ENCODE measurements at places on chromosomes 16 and 17. TPM values are rescaled to one million over a fixed set of nuclear protein-coding genes. Genes with fewer than 3 reads are reported as not detected.

ZDHHC1 gene
- 17.4 TPM for total RNA-seq

DNA sequence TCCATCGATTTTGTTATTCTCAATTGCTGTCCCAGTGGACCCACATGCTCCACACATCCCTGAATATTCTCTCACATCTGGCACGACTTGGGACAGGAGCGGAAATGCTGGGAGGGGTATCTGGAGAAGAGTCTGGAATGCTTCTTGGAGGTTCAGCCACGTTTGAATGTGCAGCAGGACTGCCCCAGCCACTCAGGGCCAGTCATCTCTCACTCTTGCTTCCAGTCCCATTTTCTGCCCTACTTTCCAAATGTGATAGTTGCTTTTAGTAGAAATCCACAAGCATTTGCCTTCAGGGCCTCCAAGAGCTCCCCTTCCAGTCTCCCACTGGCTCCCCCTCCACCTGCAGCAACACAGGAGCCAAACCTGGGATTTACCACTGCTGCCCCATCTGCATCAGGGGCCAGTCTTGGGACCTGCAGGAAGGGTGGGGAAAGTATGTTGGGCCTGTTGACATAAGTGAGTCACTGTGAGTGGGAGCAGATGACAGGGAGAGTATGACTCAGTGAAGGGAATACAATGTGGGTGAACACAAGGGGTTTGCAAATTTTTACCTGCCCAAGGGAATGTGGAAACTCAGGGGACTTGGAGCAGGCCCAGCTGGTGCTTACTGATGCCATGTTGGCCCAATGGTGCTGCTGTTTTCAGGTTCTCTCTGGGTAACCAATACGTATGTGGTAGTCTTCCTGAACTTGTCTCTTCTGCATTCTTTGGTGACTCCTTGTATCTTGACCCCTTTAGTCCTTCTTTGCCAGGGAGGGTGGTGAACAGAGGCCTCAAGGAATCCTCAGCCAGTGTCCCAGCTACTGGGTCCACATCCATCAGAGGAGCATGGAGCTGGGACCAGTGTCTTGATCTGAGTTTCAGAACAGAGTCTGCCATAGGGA is 78.8 kb upstream of the CRHR1 start:
- no peak for DNase-seq

IGFALS gene
- total RNA-seq: 1.2 TPM

ZNF319 gene
- total RNA-seq: 12.4 TPM

GRCh38 chr16:89409161-89409711 is 81.1 kb downstream of the ANKRD11 start:
- DNase-seq: no peak

C16orf54 gene
- not detected for total RNA-seq

COL1A1 gene
- 80.6 TPM for total RNA-seq

GRCh38 chr17:292016-292415 is 60.6 kb downstream of the RPH3AL start:
- no peak for DNase-seq

TP53TG3B gene
- total RNA-seq: not detected

DNA sequence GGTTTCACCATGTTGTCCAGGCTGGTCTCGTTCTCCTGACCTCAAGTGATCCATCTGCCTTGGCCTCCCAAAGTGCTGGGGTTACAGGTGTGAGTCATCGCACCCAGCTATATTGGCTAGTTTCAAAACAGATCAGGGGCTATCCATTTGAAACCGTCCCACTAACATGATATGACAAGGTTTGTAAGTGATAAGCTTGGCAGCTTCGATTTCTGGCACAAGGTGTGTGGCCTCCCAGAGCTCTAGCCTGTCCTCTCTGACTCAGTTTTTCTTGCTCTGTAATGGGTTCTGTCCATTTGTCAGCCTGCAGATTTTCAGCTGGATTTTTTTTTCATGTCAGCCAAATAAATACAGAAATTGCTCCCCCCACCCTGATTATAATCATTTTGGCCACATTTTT is 31.8 kb upstream of the TENT4B start:
- no peak for DNase-seq

CCL4L2 gene
- not detected for total RNA-seq

ICAM2 gene
- not detected for total RNA-seq

GRCh38 chr17:50112694-50113093 is 17.3 kb downstream of the SAMD14 start:
- no peak for DNase-seq

DNA sequence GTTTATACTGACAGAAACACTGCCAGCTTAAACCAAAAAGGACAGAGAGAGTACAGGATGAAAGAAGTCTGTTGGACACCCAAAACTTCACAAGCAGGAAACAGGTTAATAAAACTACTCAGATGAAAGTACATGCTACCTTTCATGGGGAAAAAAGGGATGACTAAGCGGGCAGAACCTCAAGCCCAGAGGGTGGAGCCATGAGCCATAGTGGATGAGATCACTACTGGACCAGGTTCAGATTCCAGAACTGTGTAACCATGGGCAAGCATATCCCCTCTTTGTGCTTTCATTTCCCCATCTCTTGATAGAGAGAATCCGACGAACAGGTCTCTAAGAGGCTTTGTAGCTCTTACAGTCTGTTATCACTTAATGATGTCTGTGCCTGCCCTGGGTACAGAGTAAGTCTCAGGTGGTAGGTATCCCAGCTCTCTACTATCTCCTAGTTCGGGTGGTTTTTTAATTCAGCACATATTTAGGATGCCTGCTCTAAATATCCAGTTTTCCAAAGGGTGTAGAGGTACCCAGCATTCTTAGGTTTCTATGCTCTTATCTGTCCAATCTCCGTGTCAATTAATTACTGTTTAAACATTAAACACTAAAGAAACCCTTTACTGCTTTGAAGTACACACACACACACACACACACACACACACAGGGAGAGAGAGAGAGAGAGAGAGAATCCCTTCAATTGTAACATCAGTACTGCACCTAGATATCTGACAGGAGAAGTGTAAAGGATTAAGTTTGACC is 206.7 kb downstream of the ZNF423 start:
- DNase-seq: no peak

TBC1D3B gene
- 5.5 TPM for total RNA-seq

GRCh38 chr16:86261379-86261778 is 248.9 kb upstream of the FOXF1 start:
- no peak for DNase-seq

- no peak for DNase-seq
Measured at GRCh38 chr17:31564883-31565301, 173.4 kb downstream of the RAB11FIP4 start.

- DNase-seq: peak; percentile 62
Measured at GRCh38 chr16:4386951-4387565, 15.4 kb downstream of the VASN start.

DNA sequence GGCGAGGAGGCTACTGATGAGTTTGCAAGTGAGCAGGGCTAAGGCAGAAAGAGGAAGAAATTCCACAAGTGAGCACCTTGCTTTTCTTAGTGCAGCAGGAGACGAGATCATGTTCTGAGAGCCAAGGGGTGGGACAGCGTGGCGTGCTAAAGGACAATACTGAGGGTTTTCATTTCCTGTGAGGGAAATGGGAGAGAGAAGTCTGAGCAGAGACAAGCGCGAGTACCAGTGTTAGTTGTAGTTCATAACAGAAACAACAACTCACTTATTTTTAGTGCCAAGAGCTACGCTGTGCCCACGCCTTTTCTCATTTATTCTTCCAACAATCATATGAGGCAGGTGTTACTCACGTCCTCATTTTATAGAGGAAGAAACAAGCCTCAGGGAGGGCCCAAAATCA is 2.3 kb downstream of the SPACA3 start:
- DNase-seq: no peak

DNA sequence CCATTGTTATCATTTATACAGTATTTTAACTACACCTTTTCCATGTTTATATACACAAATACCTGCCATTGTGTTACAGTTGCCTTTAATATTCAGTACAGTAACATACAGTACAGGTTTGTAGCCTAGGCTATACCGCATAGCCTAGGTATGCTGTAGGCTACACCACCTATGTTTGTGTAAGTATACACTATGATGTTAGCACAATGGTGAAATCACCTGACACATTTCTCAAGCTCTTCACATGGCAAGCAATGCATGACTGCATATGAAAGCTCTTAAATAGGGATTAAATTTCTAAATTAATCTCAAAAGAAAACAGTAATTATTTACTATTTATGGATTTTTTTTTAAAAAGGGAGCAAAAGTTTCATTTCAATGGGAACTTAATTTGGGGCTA is 12.0 kb downstream of the LRRC37B start:
- no peak for DNase-seq

- peak; percentile 48 for DNase-seq
Measured at GRCh38 chr17:57552114-57552624, 192.9 kb downstream of the CCDC182 start.

NR1D1 gene
- 3.7 TPM for total RNA-seq

DNA sequence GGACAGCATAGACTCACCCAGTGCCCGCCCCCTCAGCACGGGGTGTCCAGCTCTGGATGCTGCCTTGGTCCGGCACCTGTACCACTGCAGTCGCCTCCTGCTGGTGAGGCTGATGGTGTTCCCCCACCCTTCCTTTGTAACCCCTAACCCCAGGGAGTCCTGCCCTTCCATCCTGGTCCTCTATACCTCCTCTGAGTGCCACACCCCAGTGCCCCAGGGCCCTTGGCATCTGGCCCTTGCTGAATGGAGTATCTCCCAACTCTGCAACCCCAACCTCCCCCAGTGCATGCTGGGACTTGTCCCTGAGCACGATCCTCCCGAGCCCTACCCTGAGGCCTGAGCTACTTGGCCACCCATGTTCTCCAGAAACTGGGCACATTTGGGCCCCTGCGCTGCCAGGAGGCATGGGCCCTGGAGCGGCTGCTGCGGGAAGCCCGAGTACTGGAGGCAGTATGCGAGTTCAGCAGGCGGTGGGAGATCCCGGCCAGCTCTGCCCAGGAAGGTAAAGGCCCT is 15.8 kb downstream of the RIPOR1 start:
- no peak for DNase-seq

SLC12A3 gene
- total RNA-seq: not detected

SHPK gene
- total RNA-seq: 6.1 TPM

- DNase-seq: no peak
Measured at GRCh38 chr16:11310997-11311561, 29.9 kb upstream of the PRM1 start.

KRT222 gene
- total RNA-seq: not detected
